ENCODE measurements at places on chromosomes 5 and 9.

DNA sequence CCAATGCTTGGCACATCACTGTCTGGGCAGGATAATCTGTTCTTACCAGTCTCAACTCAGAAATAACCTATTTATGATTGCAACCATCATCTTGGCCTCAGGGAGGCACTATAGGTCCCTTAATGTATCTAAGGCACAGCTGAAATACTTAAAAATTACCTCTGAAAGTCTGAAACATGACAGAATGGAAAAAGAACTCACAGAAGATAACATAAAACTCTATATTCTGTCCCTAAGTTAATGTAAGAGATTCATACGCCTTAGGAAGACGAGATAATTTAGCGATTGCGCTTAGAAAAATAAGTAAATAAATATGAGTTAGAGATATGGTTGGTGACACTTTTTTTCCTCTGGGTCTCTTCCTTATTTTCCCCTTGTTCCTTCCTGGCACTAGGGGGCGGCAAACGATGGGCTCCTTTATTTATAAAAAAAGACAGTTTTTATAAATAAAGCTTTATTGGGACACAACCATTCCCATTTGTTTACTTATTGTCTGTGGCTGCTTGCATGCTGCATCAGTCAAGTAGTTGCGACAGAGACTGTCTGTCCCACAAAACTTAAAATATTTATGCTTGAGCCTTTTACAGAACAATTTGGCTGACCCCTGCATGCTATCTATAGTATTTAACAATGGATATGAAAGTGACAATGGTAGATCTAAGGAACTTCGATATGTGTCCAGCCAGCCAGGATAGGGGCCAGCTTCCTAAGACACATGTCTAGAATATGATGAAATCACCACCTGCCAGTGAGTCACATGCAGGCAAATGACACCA is 79.6 kb downstream of the PDE4D start:
- DNase-seq: peak; percentile 63

GRCh38 chr5:14009575-14009974 is 65.1 kb upstream of the DNAH5 start:
- no peak for DNase-seq

- no peak for DNase-seq
Measured at GRCh38 chr9:87498046-87498810, 561 bp downstream of the DAPK1 start.

- no peak for DNase-seq
Measured at GRCh38 chr5:59738024-59738423, 155.5 kb downstream of the PDE4D start.

DNA sequence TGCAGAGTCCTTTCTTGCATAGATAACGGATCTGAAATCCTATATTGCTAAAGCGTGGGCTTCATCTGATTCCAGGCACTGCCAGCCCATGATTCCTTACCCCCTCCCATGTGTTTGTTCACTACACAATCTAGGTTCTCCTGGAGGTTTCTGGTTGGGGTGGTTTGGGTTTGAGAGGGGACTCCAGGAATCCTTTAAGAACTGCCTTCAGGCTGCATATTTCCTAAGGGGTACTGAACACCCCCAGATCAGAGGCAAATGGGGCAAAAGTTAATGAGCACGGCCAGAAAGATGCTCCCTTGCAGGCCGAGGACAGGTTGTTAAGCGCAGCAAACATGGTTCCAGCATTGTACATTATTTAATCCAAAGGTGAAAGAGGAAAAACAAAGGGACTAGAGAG is 9.9 kb downstream of the NR2F1 start:
- DNase-seq: no peak

- DNase-seq: no peak
Measured at GRCh38 chr9:81073821-81074220, 615.5 kb downstream of the TLE1 start.

GRCh38 chr5:173324115-173325001 is 3.9 kb downstream of the STC2 start:
- DNase-seq: no peak

- no peak for DNase-seq
Measured at GRCh38 chr9:114602620-114603019, 8.5 kb upstream of the TMEM268 start.

DNA sequence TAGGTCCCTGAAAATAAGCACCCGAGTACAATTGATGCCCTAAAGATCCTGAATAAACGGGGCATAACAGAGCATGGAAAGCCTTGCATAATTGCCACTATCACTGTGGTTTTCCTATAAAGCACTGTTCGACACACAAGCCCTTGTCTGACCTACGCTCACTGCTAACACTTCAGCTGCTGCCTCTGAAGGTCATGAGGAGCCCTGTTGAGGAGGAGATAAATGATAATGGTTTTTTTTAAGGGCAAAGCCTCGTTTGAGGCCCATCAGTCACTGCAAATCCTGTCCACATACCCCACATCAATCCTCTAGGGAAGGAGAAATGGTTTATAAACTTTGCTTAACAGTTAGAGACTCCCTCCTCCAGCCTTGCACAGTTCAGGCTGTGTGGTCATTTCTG is 35.1 kb downstream of the GABBR2 start:
- DNase-seq: no peak

DNA sequence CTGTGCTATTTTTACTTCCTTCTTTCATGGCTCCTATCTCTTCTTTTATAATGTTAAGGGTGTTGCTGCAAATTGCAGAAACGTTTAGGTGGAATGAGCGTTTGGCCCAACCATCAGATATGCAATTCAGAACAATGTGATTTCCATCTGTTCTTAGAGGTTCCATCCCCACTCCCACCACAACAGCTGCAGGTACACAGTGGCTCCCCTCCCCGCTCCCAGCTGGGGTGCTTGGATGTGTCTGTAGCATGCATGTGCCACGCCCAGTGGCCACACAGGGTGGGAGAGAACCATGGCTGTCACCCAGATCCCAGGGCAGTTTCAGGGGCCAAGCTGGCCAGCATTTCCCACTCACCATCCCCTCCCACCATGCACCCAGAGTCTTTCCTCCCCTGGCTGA is 62.2 kb downstream of the ACTL7B start:
- no peak for DNase-seq

GRCh38 chr9:86876621-86877196 is 70.6 kb downstream of the GAS1 start:
- DNase-seq: no peak

DNA sequence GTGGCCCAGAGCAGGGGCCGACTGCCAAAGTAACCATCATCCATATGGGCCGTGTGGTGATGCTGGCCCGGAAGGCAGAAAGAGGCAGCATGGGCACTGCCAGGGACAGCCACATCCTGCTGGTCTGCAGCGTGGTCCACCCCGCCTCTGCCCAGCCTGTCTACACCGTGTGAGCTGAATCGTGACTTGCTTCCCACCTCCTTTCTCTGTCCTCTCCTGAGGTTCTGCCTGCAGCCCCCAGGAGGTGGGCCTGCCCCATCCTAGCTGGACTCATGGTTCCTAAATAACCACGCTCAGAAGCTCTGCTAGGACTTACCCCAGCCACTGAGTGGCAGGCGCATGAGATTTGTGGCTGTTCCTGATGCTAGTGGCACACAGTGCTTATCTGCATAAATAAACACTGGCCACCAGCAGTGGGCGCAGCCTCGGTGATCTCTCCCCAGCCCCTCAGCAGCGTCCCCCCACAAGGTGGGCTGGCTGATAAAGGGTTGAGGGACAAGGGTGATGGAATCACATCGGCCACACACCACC is 22.6 kb upstream of the SUSD3 start:
- DNase-seq: no peak

DNA sequence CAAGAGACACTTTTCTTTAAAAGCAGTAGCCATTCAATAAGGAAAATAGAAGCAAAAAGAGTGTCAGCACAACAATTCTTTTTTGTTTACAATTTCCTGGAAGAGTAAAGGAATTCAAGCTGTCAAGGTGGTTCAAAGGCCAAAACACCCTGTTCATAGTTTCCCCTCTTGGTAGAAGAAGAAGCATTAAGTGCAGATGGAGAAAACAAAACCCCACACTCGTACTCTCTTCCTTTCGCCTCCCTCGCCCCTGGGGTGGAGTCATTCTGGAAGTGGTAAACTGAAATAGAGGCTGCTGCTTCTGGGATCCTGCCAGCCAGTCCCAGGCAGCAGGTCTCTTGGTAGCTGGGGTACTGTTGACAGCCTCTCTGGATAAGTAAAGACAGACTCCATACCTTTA is 105.0 kb downstream of the ANKRD55 start:
- no peak for DNase-seq

DNA sequence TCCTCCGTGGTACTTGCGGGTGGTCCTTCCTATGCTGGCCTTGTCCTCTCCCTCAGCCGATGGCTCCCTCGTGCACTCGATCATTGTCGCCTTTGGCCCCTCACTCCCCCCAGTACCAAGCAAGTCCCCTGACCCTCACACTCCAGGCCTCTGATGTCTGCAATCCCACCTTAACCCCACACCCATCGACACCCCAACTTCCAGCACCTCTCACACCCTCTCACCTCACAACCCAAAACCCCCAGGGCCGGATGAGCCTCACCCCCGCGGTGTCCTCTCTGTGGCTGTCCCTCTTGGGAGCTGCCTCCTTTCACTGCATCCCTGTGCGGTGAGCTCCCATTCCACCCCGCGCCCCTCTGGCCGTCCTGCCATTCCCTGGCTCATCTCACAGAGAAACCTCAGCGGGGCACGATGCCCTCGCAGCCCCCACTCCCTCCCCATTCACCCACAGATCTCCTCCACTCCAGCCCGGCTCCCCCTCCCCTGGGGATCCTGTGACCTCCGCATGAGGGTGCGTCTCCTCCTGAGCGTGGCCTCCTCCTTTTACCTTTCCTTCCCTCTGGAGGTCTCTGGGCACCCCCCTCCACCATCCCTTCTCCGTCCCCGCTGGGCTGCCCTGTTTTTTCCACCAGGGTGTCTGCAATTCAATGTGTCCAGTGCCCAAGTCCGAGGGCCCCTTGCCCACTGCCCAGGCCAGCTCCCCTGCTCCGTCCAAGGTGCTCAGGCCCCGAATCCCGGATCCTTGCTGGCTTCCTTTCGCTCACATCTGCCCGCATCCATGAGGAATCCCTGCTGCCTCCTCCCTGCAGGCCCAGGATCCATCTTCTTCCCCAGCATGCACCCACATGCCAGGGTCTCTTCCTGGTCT is 15.8 kb upstream of the RNU6ATAC start:
- no peak for DNase-seq

DNA sequence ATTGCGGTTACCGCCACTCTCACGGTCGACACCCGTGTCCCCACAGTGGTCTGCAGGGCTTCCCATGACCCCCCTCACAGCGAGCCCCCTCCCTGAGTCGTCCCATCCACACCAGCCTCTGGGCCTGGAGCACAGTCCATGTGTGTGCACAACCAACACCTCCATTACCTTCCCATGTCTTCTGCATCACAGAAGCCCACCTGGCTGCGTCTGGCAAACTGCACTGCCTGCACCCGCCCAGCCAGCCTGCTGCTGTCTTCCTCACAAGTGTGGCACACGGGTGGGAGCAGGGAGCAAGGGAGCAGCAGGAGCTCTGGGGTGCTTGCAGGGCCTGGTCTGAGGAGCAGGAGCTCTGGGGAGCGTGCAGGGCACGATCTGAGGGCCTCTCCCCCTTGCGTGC is 415.3 kb upstream of the IRX4 start:
- DNase-seq: no peak

DNA sequence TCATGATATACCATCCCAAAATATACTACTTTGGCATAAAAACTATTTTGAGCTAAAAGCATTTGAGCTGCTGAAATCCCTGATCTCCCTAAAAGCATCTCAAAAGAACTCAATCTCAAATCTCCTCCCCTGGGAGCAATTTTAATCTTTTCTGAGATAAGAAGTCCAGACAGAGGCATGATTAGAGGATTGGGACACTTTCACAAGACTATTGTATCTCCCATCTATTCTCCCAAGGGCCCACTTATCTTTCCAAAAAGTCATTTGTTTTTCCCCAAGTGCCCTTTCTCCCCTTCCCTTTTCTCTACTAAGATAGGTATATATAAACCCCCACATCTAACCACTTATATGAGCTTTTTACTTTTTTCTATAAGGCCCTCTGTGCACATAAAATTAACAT is 79.7 kb downstream of the ALDH7A1 start:
- DNase-seq: no peak

DNA sequence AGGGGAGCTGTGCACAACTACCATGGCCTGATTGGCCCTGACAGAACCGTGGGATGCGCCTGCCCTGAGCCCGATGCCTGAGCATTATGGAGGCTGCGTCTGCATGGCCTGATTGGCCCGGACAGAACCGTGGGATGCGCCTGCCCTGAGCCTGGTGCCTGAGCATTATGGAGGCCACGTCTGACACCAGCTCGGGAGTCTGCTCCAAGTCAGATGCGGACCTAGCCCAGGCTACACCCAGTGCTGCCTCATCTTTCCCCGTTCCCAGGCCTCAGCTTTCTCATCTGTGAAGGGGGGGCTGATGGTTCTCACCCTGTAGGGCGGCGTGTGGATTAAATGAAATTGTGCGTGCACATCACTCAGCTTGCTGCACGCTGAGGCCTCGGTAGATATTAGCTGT is 7.3 kb downstream of the CEP72 start:
- DNase-seq: no peak

DNA sequence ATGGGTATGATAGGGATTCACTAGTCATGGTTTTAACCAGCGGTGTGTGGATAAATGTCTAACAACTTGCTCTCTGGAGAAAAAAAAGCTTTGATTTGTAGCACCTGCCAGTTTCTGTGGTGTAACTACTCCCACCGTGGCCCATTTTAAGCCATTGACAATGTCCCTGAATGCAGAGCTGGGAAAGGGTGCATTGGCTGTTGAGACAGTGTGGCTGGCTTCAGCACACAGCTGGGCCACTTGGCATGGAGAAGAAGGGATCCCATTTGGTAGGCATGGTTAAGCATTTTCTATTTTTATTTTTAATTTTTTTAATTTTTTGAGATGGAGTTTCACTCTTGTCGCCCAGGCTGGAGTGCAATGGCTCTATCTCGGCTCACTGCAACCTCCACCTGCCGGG is 31.5 kb upstream of the SYNPO start:
- DNase-seq: no peak

DNA sequence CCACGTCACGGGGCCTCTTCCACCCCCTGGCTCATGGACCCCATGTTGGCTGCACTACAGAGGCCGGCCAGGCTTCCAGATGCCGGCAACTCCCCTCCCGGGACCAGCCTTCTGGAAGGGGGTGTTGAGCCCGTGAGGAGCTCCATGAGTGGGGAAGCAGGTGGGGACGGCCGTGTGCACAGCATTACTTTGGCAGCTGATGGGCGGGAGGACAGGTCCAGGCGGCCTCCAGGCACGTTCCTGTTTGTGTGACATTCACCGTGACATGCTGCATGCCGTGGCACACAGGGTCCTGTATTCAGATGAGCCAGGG is 29.1 kb upstream of the ABO start:
- no peak for DNase-seq

GRCh38 chr9:124420991-124421543 is 5.8 kb upstream of the PSMB7 start:
- DNase-seq: no peak

GRCh38 chr9:69149321-69149807 is 24.7 kb upstream of the TJP2 start:
- DNase-seq: no peak

DNA sequence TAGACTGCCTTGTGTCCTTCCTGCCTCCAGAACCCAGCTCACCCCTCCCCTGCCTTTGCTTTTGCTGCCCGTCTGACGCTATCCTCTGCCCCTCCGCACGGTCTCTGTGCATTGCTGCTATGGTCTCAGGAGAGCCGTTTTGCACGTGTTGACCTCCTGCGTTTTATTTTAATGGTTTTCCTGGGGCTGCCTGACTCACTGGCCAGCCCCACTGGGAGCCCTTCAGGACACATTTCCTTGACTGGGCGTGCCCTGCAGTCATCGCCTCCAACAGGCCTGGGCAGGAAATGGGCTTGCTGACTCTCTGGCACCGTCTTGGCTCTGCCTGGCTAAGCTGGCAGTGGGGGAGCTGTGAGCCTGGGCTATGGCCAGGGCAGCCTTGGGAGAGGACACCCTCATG is 17.9 kb upstream of the ASS1 start:
- DNase-seq: peak; percentile 32

Data from astrocyte of the cerebellum (primary cell).